RKO (cell line): ENCODE measurements at places on chromosomes 5 and 9.

- peak; percentile 82 for DNase-seq
These were observed 128.9 kb upstream of the TARS1 start for GRCh38 chr5:33311893-33312292.

- DNase-seq: no peak
These were observed 185.0 kb downstream of the GAPVD1 start for GRCh38 chr9:125446561-125447094.

- no peak for DNase-seq
These were observed 451.1 kb downstream of the EBF1 start for GRCh38 chr5:158648631-158649030.

- no peak for DNase-seq
These were observed 18.9 kb upstream of the TMEM250 start for GRCh38 chr9:136137321-136138265.

GRCh38 chr5:159257629-159258283, 5.3 kb upstream of the UBLCP1 start:
- no peak for DNase-seq

DNA sequence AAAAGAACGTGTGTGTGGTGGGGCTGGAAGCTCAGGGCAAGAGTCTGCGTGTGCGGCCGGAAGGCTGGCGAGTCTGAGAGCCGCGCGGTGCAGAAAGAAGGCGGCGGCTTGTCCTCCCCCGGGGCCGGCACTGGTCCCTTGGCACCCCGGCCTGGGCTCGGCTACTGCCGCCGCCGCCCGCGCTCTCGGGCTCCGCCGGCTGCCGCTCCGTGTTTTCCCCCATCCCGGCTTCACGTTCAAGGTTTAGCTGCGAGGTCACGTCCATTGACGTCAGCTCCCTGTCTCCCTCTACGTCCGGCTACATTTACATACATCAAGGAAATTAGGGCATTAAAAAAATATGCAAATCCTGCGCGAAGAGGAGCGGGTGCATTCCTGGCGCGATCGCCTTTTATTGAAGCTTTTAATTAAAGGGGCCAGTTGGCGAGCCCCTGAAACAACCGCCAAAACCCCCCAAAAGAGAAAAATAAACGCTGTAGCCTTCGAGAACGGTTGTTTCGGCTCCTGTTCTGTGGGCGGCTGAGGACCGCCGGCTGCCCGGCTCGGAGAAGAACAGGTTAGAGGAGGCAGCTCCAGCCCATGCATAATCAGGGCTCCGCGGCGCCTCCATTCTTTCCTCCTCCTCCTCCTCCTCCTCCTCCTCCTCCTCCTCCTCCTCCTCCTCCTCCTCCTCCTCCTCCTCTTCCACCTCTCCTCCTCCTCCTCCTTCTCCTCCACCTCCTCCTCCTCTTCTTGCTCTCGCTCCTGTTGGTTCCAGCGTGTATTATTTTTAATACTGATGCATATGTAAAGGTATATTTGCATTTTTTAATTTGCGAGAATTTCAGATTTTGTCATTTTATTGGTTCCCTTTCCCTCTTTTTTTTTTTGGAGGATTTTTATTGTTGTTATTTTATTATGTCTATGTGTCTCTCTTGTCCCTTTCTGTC, 207.0 kb downstream of the MEF2C start:
- no peak for DNase-seq

DNA sequence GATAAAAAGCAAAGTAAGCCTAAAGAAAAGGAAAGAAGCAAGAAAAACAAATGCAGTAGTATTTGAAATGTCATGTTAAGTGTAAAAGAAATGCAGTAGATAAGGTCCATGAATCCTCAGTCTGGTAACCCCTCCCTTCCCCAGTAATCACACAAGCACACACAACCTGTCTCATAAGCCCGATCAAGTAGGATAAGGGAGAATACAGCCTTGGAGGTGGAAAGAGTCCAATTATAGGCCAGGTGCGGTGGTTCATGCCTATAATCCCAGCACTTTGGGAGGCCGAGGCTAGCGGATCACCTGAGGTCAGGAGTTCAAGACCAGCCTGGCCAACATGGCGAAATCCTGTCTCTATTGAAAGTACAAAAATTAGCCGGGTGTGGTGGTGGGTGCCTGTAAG, 117.9 kb downstream of the GADD45G start:
- DNase-seq: no peak

DNA sequence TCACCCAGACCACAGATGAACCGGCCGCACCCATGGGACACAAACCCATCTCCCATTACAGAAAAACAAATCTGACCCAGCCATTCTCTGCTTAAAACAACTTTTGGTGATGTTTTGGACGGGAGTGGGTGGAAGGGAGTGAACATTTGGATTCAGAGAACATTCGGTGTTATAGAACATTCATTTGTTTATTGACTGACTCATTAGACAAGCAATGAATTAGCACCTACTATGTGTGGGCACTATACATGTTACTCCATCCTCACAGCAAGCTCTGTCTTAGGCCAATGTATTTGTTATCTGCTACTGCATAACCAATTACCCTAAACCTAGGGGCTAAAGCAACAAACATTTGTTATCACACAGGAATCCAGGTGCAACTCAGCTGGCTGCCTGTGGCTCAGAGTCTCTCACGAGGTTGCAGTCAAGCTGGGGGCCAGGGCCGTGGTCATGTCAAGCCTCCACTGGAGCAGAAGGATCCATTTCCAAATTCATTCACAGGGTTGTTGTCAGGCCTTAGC, 5.1 kb upstream of the ERGIC1 start:
- DNase-seq: no peak
